ENCODE measurements at places on chromosomes 12 and 14.
A peak's percentile ranks its signal among the peaks of the same experiment; 100 is the strongest.

GRCh38 chr14:91506226-91506625 lies 3.9 kb downstream of the PPP4R3A start:
- no peak for DNase-seq

DNA sequence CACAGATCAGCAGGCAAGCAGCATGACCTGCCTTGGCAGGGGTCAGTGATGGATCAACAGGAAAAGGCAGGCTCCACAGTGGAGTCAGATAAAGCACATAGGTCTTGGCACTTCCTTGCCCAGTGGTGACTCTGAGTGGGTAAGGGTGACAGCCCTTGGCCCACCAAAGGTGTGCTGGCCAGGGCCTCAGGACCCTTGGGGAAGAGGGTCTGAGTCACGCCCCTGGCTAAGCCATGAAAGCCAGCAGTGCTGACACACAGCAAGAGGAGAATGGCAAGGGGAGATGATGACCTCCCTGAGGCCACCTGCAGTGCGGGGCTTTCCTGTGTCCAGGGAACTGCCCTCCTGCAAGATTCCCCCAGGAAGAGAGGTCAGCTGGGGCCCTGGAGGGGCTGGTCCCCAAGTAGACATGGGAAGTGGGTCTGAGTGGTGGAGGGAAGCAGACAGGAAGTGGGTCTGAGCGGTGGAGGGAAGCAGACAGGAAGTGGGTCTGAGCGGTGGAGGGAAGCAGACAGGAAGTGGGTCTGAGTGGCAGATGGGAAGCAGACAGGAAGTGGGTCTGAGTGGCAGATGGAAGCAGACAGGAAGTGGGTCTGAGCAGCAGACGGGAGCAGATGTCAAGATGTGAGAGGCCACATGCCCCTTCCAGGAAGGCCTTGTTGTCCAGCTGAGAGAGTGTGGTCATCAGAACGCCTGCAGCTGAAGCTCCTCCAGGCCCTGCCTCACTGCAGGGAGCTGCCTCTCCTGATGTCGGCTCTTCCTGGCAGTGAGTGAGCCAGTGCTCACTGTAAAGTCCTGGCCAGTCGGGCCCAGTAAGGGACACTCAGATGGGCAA lies 34.8 kb downstream of the DIO3 start:
- no peak for DNase-seq

DNA sequence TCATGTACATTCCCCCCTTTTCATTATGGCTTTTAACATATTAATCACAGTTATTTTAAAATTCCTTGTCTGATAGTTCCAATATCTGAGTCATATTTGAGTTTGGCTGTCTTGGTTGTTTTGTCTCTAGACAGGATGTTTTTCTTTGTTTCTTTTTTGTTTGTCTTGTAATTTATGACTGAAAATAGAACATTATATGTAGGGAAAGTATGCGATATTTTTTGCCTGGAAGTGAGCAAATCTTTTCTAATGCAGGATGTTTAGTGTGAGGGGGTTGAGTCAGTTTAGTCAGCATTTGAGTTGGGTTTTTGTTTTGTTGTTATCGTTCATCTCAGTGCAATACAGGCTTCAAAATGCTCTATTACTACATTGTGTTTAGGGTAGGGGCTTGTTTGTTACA lies 239.7 kb downstream of the SNAPC1 start:
- DNase-seq = no peak

DNA sequence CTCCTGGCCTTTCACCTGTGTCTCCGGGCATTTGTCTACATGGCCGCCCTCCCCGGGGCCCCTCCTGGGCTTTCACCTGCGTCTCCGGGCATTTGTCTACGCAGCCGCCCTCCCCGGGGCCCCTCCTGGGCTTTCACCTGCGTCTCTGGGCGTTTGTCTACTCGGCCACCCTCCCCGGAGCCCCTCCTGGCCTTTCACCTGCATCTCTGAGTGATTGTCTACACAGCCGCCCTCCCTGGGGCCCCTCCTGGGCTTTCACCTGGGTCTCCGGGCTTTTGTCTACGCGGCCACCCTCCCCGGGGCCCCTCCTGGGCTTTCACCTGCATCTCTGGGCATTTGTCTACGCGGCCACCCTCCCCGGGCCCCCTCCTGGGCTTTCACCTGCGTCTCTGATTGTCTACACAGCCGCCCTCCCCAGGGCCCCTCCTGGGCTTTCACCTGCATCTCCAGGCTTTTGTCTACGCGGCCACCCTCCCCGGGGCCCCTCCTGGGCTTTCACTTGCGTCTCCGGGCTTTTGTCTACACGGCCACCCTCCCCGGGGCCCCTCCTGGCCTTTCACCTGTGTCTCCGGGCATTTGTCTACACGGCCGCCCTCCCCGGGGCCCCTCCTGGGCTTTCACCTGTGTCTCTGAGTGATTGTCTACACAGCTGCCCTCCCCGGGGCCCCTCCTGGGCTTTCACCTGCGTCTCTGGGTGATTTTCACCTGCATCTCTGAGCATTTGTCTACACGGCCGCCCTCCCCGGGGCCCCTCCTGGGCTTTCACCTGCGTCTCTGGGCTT lies 68.0 kb upstream of the GALNT9 start:
- no peak for DNase-seq

- no peak for DNase-seq
Measured at GRCh38 chr14:32552766-32553165, 223.7 kb downstream of the AKAP6 start.

- no peak for DNase-seq
Measured at GRCh38 chr12:49428793-49429192, 61.5 kb downstream of the SPATS2 start.

- no peak for DNase-seq
Measured at GRCh38 chr12:4454315-4454860, 8.8 kb upstream of the FGF6 start.

GRCh38 chr12:111215881-111216280 lies 153.0 kb downstream of the PHETA1 start:
- DNase-seq = no peak

DNA sequence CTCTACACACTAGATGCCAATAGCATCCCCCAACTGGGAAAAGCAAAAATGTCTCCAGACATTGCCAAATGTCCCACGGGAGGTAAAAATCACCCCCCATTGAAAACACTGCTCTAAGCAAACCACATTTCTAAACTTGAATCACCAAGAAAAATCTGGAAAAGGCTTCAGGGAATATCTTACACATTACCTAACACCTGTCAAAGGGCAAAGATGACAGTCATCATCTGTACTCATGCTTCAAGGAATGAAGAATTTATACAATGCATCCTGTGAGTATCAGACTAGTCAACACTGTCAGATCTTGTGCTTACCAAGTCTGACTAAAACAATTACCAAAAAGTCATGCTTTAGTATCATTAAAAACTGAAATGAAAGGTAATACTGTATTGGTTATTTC lies 161.6 kb upstream of the SOX5 start:
- no peak for DNase-seq

- no peak for DNase-seq
Measured at GRCh38 chr14:90060965-90061684, 669 bp upstream of the KCNK13 start.

GRCh38 chr14:91841065-91841464 lies 26.3 kb downstream of the TC2N start:
- DNase-seq = no peak

- peak; percentile 98 for DNase-seq
Measured at GRCh38 chr14:68792979-68793733, at the start of gene ZFP36L1. ZFP36L1 (minus strand) TSS chr14:68793067; CDS start chr14:68792938, 129 bp downstream.

GRCh38 chr12:73180734-73181133 lies 908.6 kb downstream of the TRHDE start:
- no peak for DNase-seq

DNA sequence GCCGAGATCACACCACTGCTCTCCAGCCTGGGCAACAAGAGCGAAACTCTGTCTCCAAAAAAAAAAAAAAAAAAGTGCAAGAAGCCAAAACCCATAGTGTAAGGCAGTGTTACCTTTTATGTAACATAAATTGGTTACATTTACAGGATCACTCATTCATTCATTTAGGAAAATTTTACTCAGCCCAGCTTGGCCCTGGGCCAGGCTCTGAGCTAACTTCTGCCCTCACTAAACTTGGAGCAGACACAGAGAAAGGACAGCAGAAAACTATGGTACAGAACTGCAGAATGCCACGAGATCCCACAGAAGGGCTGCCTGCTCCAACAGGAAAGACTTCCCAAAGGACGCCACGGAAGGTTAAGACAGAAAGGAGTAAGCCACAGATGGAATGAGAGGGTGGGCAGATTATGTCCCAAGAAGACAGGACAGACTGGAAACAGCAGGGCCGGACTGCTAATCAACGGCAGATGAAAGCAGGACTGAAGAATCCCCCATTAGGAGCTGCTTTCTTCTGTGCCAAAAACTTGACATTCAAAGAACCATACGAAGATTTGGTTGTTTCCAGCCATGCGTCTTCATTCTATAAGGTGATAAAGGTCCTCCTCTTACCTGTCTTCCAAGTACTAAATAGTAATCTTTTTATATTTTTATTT lies 18.9 kb downstream of the PPP1R13B start:
- DNase-seq = no peak

- no peak for DNase-seq
Measured at GRCh38 chr12:93115198-93115601, 186.1 kb upstream of the EEA1 start.

DNA sequence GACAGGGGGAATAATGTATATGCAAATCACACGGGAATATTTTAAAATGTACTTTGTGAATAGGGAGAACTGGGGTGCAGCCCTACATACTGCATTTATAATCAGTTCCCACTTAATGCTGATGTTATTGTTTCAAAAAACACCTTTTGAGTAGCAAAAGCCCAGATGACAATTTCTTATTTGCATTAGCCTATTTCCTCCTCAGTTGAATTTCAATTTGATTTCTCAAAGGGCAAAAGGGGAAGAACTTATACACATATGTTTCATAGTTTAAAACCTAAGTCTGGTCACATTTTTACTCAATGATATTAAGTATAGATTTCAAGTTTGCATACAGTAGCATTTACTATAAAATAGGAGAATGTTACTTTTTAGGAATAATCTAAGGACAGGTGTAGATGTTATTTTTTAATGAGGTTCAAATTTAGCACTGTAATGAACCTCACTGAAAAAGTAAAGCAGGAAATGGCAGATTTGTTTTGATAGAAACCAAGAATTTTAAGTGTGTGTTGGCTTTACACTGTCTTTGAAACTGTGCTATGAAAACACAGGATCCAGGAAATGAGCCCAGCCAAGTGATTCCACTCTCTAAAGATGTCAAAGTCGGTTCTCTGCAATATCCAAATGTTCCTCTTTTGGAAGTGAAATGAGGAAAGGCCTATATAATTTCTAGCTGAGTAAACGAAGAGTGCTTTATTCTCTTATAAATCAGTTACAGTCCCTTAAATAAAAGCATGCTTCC lies 367.4 kb downstream of the BTG1 start:
- no peak for DNase-seq

DNA sequence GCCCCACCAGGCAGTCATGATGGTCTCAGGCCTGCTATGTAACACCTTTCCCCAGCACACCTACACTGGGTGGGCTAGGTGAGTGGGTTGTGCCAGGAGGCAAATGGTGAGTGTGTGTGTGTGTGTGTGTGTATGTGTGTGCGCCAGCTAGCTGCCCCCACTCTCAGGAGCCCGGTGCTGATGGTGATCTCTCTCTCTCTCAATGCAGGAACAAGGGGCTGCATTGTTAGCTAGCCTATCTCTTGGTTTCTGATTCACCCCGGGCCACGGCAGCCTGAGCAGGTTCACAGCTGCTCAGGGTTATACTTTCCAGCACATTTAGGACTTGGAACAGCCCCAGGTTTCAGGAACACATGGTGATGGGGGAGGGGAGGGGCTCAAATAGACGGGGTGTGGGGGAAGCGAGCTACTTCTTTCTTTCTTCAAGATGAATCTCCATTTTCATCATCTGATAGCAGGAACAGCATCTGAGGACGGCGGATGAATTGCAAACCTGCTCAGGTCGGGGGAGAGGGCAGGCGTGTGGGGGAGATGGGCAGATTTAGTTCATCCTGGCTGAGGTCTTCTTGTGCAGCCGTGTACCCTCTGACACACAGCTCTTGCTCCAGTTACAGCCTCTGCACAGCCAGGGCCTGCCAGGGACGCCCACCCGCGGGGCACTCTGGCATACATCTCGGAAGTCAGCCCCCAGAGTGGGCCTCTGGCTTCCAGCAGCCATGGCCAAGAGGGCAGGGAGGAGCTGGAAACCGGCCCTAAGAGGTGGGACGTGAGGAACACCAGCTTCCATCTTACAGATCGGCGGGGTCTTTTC lies 137.6 kb downstream of the ZFP36L1 start:
- no peak for DNase-seq

GRCh38 chr14:69750495-69750894 lies 16.4 kb upstream of the SRSF5 start:
- DNase-seq = no peak

DNA sequence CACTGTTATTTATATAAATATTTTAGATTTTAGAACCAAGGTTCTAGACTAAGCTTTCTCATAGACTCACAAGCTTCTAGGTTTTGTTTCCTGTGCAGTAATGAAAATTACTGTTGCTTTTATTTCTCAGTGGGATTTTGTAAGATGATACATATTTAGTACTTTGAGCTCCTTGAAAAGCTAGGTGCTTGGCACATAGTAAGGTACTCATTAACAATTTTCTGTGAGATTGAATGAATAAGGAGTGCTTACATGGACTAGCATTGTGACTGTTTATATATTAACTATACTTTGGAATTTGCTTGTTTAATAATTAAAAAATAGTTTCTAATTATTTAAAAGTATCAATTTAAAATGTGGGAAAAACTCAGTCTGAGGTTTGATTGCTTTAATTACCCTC lies 85.7 kb downstream of the MIA2 start:
- DNase-seq = no peak

Data from neuronal stem cell (in vitro differentiated cells).